ENCODE measurements at places on chromosomes 2 and 18.

GRCh38 chr2:74617122-74617521 is 31.0 kb downstream of the M1AP start:
- DNase-seq, result no peak

GRCh38 chr2:127685410-127686080 is 10.2 kb upstream of the LIMS2 start:
- DNase-seq, result no peak

- no peak for DNase-seq
These were observed 41.0 kb downstream of the PTPRM start for GRCh38 chr18:7608174-7608550.

DNA sequence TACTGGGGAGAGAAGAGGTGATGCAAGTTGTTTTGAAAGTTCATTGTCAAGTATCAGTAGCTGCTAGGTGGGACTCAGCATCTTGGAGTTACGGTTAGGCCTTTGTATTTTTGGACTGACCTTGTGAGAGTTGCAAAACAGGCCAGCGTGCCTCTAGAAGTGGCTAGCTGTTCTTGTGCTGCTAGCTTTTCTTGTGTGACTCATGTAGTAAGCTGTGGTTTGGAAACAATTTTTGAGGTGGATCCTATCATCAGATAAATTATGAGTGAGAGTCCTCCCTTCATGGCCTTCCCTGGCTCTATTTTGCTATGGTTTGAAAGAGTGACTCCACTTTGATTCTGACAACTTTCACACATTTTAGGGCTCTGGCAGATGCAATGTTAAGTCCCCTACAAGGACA is 409.2 kb upstream of the HS6ST1 start:
- no peak for DNase-seq

GRCh38 chr2:41040782-41041520 is 589.1 kb upstream of the SLC8A1 start:
- DNase-seq, result no peak

- no peak for DNase-seq
These were observed 121.5 kb upstream of the CREB1 start for GRCh38 chr2:207408086-207408794.

- no peak for DNase-seq
These were observed 165.4 kb upstream of the ALPP start for GRCh38 chr2:232213176-232213575.

DNA sequence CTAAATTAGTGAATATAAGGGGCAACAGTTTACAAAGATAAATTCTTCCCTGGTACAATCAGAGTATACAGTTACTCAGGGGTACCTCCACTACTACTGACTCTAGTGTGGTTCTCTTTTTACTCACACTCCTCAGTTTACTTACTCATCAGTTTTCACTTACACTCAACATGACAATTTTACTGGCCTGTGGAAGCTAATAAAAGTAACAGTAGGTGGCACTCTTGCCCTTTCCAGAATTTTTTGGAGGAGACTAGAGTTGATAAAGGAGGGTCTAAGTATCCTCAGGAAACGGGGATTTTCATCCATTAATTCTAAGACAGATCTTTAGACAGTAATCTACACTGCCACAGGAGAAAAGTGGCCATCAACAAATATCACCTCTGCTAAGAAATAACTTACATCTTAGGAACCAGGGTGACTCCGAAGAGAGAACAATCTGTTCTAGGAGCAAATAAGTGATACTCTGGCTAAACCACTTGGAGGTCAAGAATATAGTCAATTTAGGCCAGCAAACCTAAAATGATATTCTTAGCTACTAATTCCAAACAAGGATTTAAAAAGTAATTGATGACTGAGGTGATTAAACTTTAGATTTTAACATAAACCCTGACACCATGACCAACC is 61.3 kb downstream of the ATL2 start:
- DNase-seq, result no peak
